Chondrocyte (in vitro differentiated cells): ENCODE measurements at places on chromosomes 1 and 21. TPM values are rescaled to one million over a fixed set of nuclear protein-coding genes. Genes with fewer than 3 reads are reported as not detected.

GRCh38 chr1:218636548-218636947, 291.4 kb downstream of the TGFB2 start:
- no peak for DNase-seq

DNA sequence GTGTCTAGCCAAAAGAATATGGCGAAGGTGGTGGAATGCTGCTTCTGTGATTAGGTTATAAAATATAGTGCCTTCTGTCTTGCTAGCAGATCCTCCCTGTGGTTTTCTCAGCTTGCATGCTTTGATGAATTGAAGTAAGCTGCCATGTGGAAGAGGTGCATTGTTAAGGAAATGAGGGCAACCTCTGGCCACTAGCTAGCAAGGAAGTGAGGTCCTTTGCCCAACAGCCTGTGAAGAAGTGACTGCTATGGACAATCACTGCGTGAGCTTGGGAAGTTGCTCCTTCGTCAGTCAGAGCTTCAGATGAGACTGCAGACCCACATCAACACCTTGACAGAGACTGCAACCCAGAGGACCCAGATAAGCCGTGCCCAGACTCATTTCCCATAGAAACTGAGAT, 109.4 kb downstream of the GIPC2 start:
- no peak for DNase-seq

DNA sequence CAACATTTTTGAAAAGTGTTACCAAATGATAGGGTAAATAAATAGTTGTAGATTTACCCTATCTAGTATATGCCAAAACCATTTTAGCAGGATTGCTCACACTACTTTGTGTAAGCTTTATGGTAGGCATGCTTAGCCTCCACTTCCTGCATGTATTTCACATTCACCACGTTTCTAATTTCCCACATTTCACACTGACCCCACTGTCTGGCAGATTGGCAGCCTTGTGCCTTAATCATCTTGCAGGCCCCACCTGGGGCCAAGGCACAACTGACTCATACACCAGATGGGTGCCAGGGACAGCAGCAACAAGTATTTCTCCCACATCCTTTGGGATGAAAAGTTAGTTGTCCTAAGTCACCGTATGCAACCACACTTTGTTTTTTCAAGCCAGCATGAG, 21.2 kb upstream of the CENPF start:
- DNase-seq = no peak

- no peak for DNase-seq
Observed at GRCh38 chr1:238264951-238265350, 374.2 kb upstream of the ZP4 start.

DNA sequence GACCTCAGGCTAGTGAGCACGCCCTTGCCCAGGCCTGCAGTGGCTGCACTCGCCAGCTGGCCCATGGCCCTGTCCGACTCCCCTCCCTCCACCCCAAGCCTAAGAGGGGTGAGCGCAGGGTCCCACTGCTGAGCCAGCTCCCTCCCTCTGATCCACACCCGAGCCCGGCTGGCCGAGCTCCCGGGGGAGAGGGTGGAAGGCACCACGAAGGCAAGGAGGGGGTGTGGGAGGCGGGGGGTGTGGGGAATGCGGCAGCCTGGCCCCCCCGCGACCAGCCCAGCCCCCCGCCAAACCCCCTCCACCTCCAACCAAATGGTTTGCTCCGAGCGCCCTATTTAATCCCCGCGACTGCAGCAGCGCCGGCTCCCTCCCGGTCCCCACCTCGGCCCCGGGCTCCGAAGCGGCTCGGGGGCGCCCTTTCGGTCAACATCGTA, at the start of gene CADM3:
TSS of gene CADM3 (plus strand) at position 362 of the 434 bp plus-strand sequence. CDS start 151 bp downstream, outside the sequence.
- peak; percentile 81 for DNase-seq

The SDHC gene
- 128 to 144 TPM (median 131 TPM) in 3 replicates for total RNA-seq
